ENCODE measurements at places on chromosomes 5 and 9. TPM values are rescaled to one million over a fixed set of nuclear protein-coding genes. Genes with fewer than 3 reads are reported as not detected.
A peak's percentile ranks its signal among the peaks of the same experiment; 100 is the strongest.

Gene SAPCD2
- 0.39 TPM for total RNA-seq

Gene EGFL7
- 0.34 TPM for total RNA-seq

Gene C5orf52
- total RNA-seq = not detected

Gene CDH6
- total RNA-seq = not detected

DNA sequence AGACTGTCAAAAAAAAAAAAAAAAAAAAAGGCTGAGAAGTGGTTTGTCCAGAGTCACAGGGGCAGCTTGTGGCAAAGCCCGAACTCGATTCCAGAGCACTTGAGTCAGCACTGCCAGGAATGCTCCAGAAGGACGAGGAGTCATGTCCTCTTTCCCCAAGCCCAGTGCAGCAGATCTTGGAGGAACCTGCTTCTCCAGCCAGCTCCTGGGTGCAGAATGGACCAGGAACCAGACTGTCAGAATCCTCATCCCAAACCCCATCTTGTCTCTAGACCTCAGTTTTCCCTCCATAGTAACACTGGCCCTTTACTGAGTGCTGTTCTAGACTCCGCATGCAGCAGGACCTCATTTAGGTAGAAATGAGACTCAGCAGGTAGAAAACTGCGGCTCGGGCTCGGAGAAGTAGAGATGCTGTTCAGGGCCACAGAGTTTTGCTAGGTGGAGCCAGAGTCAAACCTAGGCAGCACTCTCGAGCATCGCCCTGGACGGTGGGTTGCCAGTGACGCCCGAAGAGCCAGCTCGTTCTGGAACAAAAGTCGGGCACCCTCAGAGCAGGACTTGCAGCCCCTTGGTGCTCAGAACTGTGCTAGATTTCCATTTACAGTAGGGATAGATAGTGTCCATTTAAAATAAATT lies 15.4 kb downstream of the CD74 start:
- DNase-seq = peak; percentile 76

- DNase-seq = peak; percentile 65
Measured at GRCh38 chr5:127518319-127518621, 830 bp downstream of the PRRC1 start.

GRCh38 chr9:16653491-16654399 lies 216.7 kb downstream of the BNC2 start:
- no peak for DNase-seq

All from B cell (primary cell).